ENCODE measurements at places on chromosomes 2 and 18.

DNA sequence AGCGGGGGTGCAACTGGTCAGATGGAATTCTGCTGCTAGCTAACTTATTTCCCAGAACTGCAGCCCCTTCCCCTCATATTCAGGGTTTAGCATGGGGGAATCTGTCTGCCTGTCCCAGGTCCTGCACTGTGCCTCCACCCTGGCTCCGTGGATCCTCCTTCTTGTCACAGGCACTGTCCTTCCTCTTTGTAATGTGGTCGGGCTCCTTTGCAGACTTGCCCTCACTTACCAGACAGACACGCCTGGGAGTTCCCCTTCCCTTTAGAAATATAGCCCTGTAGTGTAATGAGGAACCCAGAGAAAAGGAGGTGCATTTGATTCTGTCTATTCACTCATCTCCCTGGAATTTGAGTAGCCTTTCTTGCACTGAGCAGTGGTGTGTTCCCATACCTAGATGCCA is 108.7 kb downstream of the TRIM43 start:
- no peak for DNase-seq

- DNase-seq: no peak
These were observed 66.1 kb downstream of the CHN1 start for GRCh38 chr2:174939046-174939445.

- DNase-seq: no peak
These were observed 70.3 kb upstream of the KLHL29 start for GRCh38 chr2:23314687-23315086.

DNA sequence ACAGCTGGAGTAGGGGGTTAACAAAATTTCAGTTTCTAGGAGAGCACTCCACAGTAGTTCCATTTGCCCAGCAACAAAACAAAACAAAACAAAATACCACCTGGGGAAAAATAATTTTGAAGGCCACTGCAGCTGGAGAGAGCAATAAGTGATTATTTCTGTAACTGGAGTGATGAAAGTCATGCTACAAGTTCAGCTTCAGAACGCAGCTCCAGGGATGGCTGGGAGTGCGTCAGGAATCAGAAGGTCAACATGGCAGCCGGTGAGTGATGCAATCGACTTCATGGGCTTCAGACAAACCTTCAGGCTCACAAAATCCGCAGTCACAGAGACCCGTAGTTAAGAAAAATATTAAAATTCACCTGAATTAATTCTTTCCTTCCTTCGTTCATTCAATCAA is 41.0 kb downstream of the ABHD3 start:
- DNase-seq: no peak

DNA sequence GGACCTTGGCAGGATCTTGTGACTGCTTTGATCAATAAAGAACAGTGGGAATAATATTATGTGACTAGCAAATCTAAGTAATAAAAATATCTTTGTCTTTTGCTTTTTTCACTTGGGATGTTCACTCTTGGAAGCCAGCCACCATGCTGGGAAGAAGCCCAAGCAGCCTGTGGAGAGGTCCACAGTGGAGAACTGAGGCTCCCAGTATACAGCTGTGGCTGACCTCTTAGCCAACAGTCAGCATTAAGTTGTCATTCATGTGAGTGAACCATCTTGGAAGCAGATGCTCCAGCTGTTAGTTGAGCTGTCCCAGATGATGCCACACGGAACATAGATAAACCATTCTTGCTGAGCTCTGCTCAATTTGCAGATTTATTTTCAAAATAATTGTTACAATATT is 160.0 kb downstream of the OSR1 start:
- DNase-seq: no peak

DNA sequence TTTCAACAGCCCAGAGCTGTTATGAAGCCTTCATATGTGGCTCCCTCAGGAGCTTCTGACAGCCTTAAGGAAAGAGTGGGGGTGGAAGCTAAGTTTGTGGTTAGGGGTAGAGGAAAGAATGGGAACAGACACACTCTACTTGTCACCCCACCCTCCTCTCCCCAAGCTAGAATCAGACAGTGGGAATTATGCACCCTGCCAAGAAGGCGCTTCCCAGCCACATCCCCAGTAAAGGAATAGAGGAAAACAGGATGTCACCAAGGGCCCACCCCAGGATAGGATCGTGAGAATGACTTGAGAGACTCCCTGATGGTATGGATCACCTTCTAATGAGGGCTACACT is 32.4 kb upstream of the EML4 start:
- DNase-seq: no peak

DNA sequence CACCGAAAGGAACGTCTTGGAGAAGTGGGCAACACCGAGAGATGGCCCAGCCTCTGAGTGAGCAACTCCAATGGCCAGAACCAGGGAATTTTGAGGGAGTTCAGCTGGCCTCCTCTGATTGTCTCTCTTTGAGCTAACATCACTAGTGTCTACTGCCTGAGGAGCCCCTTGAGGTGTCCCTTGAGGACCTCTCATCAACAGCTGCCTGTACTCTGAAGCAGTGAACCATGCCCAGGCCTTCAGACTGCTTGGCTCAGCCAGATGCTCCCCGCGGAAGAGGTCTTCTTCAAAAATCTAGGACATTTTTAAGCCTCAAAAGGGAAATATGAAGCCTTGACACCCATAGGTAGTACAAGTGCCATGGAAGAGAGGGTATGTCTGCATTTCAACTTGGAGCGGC is 430.4 kb downstream of the TXNL1 start:
- no peak for DNase-seq

DNA sequence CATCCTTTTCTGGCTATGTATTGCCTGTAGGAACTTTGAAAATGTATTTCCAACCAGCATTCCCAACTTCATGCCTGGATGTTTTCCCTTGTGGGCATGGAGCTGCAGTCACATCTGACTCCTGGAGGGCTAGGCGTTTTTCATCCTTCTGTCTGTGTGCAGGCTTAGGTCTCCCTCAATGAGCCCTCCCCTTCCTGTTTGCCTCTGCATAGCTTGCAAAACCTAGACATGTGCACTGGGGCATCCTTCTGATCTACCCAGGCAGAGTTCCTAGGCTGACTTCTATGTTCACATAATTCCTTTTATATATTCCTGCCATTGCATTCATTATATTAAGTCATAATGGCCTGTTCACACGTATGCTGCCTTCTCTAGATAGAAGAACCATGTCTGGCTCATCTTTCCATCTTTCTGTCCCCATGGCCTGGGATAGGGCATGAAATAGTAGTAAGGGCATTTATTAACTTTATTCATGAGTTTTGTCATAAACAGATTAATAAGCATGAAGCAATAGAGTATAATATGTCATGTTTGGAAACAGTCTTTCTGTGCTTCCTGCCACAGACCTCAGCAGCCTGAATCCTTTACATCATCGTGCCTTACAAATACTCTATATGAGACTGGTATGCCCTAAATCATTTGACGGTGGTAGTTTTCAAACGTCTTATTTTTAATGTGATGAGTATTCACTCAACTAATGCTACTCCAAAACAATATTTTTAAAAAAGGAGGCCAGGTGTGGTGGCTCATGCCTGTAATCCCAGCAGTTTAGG is 195.6 kb downstream of the TGIF1 start:
- no peak for DNase-seq

DNA sequence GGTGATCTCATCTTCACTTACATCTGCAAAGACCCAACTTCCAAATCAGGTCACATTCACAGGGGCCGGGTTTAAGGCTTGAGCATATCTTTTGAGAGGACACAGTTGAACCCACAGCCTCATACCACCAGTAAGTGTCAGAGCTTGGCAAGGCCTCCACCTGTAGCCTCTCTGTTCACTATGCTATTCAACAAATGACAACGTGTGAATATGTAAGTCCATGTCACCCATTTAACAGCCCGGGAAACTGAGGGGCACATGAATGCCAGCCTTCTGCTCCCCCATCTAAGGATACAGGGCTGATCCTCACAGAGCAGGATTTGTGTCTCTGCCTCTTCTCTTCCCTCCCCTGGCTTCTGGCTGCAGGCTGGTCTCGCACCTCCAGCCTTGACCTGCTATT is 3.5 kb upstream of the KCNF1 start:
- DNase-seq: no peak

DNA sequence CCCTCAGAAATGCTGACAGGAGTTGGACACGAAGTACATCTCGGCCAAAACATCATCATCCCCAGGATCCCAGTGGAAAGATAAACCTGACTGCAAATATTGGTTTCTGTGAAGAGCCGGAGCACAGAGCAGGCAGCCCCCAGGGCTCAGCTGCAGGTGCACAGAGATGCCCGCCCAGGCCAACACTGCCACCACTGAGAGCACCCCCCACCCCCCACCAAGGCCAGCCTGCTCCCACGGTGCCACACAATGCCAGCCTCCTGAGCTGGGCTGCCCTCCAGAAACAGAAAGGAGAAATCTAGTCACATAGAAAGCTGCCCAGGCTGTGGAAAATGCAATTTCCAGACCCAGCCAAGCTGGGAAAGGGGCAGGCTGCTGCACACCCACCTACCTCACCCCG is 71.7 kb downstream of the GALNT14 start:
- DNase-seq: no peak

- no peak for DNase-seq
These were observed 18.0 kb downstream of the SLC9A2 start for GRCh38 chr2:102637358-102637757.

GRCh38 chr2:65878011-65878340 is 445.6 kb upstream of the SPRED2 start:
- DNase-seq: no peak

GRCh38 chr2:102841107-102841840 is 79.4 kb downstream of the TMEM182 start:
- no peak for DNase-seq

GRCh38 chr2:88580088-88580487 is 47.2 kb downstream of the EIF2AK3 start:
- no peak for DNase-seq

- no peak for DNase-seq
These were observed 231.9 kb downstream of the PTGR3 start for GRCh38 chr18:74977041-74977440.
